ENCODE measurements at places on chromosomes 2 and 18.

- peak; percentile 29 for DNase-seq
Measured at GRCh38 chr18:23573626-23574431, 12.5 kb downstream of the NPC1 start.

DNA sequence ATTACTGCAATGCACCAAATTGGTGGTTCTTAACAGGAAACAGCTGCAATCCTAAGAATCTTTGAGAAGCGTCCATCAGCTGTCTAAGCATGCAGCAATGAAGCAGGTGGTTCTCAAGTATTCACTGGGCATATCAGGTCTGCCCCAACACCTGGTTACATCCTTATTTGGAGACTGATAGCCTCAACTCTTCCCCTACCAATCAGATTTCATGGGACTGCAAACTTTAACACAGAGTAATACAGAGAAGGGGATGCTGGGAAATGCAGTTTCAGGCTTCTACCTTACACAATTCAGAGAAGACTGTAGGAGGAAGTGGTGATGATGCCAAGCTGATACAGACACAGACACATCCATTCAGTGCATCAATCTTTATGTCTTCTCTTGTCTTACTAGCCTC, 240.5 kb downstream of the BCL2 start:
- no peak for DNase-seq

DNA sequence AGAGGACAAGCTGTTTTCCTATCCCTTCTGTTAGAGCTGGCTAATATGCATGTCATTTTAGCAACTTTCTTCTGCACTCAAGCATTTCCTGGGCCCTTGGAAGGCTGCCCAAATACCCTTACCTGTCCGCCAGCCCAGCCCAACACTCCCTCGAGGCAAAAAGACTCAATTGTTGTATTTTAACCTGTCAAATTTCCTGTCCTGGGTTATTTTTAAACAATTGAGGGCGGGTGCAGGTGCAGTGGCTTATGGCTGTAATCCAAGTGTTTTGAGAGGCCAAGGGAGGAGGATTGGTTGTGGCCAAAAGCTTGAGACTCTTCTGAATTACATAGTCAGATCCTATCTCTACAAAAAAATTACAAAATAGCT, 125.0 kb upstream of the ARHGAP28 start:
- no peak for DNase-seq

DNA sequence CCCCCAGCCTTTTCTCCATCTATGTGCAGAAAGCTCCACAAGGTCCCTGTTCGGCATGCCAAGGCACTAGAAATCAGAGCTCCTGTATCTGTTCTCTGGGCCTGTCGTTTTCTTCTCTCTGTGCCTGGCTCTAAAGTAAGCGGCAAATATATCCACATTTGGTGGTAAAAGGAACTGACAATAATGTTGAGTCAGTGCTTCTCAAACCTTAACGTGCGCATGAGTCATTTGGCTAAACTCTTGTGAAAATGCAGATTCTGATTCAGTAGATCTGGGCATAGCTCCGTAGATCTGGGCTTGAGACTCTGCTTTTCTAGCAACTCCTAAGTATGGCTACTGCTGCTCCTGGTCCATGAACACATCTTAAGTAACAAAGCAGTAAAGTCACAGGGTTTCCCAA, 16.5 kb upstream of the ACSL3 start:
- no peak for DNase-seq

DNA sequence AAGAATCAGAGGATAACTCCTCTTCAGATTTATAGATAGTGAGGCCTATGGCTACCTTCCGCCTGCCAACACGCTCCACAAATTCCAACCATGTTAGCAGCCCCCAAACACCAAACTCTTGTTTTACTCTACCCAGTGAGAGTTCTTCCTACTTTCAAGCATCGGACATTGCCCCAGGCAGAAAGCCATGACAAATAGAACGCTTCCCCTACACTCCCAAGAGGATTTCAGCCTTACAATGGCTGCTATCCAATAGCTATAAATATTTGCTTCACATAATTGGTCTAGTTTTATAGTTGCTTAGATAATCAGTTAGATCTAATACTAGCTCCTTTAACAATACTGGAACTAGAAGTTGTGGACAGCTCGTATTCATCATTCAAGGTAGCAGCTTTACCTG, 503.4 kb upstream of the VRK2 start:
- DNase-seq = no peak

GRCh38 chr18:51168960-51169662, 28.4 kb downstream of the MEX3C start:
- DNase-seq = no peak

All from stimulated activated CD4-positive, alpha-beta T cell treated with anti-CD3 and anti-CD28 coated beads, Interleukin-4, amount 100 ng/mL, for 24 hours (primary cell).